Activated naive CD8-positive, alpha-beta T cell treated with anti-CD3 and anti-CD28 coated beads for 36 hours (primary cell): ENCODE measurements at places on chromosomes 7 and 10. TPM values are rescaled to one million over a fixed set of nuclear protein-coding genes. Genes with fewer than 3 reads are reported as not detected.

GRCh38 chr10:48505394-48506112 is 99.3 kb downstream of the ARHGAP22 start:
- H3K27ac ChIP-seq = no peak overlapping the region
- H3K36me3 ChIP-seq = no peaks in the 10 kb centered on the region
- H3K27me3 ChIP-seq = no peaks in the 10 kb centered on the region
- no peak overlapping the region for H3K4me3 ChIP-seq
- no peaks in the 10 kb centered on the region for H3K4me1 ChIP-seq

GRCh38 chr7:6012355-6013104 is 3.5 kb downstream of the AIMP2 start:
- DNase-seq = no peak
- no peak overlapping the region for H3K27ac ChIP-seq
- H3K4me3 ChIP-seq = no peak overlapping the region
- no peaks in the 10 kb centered on the region for H3K27me3 ChIP-seq
- H3K36me3 ChIP-seq = peaks cover 25% of the 10 kb centered on the region
- H3K4me1 ChIP-seq = peaks cover 42% of the 10 kb centered on the region

- no peaks in the 10 kb centered on the region for H3K36me3 ChIP-seq
- no peak overlapping the region for H3K27ac ChIP-seq
- no peaks in the 10 kb centered on the region for H3K27me3 ChIP-seq
- DNase-seq = no peak
Observed at GRCh38 chr7:66216687-66217086, 11.6 kb downstream of the TPST1 start.

- H3K27me3 ChIP-seq = peaks cover 59% of the 10 kb centered on the region
- H3K4me3 ChIP-seq = no peak overlapping the region
- no peak for DNase-seq
- H3K27ac ChIP-seq = no peak overlapping the region
Observed at GRCh38 chr7:24715661-24716479, 41.4 kb downstream of the GSDME start.

DNA sequence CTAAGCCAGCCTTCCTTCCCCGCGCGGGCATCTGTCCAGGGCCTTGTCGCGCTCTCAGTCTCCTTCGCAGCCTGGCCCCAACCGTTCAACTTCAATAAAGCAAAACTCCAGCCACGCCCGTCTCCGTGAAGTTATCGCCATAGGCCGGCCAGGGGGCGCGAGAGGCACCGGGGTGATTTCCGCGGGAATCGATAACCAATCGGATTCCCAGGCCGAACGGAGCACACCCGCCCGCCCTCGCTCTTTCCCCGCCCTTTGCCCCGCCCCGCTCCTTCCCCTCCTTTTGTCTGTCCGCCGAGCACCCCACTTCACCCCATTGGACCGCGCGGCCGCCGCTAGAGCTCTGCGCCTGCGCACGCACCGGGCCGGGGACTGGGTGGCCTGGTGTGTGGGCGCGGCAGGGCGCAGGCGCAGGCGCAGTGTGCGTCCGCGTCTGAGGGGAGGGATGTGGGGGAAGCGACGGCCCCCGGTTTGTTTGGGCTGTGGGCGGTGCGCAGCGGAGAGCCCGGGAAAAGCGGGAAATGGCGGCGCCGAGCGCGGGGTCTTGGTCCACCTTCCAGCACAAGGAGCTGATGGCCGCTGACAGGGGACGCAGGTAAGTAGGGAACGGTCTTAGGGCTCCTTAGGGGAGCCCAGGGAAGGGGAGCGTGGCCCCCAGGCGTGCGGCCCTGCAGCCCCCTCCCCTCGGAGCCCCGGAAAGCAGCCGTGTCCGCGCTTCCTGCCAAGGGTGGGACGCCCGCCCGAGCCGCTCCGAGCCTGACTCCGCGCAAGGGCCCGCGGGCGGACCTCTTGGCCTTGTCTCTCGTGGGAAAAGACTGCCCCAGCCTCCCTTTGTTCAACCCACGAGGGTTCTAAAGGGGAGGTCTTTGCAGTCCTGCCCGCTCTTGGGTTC is at the start of gene CASP2:
Gene CASP2, plus strand, starts transcription at position 417 of the 892 bp plus-strand sequence. Its CDS starts 105 bp downstream, at position 522.
- H3K4me3 ChIP-seq = peak within 1 kb of the TSS; percentile 96
- H3K4me1 ChIP-seq = peaks cover 37% of the 10 kb centered on the region
- H3K27ac ChIP-seq = peak within 1 kb of the TSS; percentile 91
- H3K36me3 ChIP-seq = peaks cover 32% of the 10 kb centered on the region
- H3K27me3 ChIP-seq = no peaks in the 10 kb centered on the region
- DNase-seq = peak; percentile 100

DNA sequence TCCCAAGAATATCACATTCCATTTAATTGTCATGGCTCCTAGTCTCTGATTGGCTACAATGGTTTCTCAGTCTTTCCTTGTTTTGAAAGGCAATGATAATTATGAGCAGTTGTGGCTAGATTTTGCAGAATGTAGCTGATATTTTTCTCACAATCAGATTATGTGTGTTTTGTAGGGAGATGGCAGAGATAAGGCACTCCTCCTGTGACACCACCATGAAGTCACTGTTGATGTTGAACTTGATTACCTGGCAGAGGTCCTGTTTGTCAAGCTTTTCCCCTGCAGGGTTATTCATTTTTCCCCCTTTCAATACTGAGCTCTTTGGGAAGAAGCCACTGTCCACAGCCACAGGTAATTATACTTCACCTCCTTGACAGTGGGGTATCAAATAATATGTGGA is 602.9 kb upstream of the PFKP start:
- no peak overlapping the region for H3K27ac ChIP-seq
- DNase-seq = no peak
- H3K27me3 ChIP-seq = peaks cover 3% of the 10 kb centered on the region

DNA sequence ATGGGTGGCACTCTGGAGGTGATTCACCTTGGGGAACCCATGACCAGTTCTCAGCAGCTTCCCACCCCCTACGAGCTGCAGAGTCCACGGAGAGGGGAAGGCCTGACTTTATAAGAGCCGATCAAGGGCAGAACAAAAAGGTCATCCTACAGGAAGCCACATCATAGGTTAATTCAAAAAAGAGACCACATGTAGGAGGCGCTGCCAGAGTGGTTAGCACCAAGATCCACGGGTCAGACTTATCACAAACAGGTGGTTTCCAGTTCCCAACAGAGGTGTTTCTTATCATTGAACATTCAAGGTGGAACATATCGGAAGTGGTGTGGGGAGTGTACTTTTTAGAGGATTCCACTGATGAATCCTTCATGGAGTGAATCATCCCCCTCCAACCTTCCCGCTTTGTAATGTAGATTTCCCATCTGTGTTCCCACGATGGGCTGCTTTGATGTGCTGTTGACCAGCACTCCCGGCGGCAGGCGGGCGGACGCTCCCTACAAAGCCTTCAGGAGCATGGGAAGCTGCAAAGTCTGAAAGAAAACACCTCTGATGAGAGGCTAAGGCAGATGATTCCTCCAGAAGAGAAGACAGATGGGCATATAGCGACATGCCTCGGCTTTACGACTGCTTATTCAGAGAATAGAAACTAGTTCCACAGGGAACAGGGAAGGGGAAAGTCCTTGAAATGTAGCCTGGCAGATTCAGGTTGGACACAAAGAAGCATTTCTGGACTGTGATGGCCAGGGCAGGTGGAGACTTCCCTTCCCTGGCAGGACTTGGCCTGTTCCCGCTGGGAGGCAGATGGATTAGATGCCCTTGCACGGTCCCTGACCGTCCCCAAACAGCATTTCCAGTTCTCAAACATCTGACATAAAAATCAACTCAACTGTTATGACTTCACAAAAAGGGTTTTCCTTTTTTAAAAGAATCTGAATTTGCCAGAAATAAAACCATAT is 66.5 kb downstream of the AFAP1L2 start:
- peaks cover 29% of the 10 kb centered on the region for H3K4me1 ChIP-seq
- peaks cover 9% of the 10 kb centered on the region for H3K27me3 ChIP-seq
- H3K4me3 ChIP-seq = peak overlapping the region; percentile 22
- H3K27ac ChIP-seq = peak overlapping the region; percentile 42
- no peaks in the 10 kb centered on the region for H3K36me3 ChIP-seq
- DNase-seq = peak; percentile 61

DNA sequence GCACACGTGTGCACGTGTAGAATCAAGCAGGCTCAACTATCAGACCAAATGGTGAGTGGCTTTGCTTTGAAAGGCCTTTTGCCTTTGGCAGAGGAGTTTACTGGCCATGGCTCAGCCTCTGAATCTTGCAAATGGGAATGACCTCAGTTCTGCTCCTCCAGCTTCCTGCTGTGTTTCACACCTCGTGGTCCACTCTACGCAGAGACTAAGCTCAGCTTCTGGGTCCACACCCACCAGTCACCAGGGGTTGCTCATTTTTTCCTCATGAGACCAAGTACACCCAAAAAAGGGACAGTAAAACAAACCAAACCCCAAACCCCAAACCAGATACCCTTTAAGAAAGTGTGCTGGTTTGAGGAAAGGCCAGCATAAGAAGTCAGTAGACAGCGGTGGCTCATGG is 236.4 kb downstream of the DNAJB6 start:
- no peaks in the 10 kb centered on the region for H3K36me3 ChIP-seq
- DNase-seq = no peak
- no peak overlapping the region for H3K27ac ChIP-seq
- H3K4me1 ChIP-seq = peaks cover 35% of the 10 kb centered on the region
- no peak overlapping the region for H3K4me3 ChIP-seq

GRCh38 chr7:6205971-6206660 is 66.3 kb downstream of the CYTH3 start:
- H3K27me3 ChIP-seq = no peaks in the 10 kb centered on the region
- H3K4me3 ChIP-seq = no peak overlapping the region
- DNase-seq = no peak
- no peaks in the 10 kb centered on the region for H3K36me3 ChIP-seq

Gene RPP30
- total RNA-seq = 81.5 TPM

DNA sequence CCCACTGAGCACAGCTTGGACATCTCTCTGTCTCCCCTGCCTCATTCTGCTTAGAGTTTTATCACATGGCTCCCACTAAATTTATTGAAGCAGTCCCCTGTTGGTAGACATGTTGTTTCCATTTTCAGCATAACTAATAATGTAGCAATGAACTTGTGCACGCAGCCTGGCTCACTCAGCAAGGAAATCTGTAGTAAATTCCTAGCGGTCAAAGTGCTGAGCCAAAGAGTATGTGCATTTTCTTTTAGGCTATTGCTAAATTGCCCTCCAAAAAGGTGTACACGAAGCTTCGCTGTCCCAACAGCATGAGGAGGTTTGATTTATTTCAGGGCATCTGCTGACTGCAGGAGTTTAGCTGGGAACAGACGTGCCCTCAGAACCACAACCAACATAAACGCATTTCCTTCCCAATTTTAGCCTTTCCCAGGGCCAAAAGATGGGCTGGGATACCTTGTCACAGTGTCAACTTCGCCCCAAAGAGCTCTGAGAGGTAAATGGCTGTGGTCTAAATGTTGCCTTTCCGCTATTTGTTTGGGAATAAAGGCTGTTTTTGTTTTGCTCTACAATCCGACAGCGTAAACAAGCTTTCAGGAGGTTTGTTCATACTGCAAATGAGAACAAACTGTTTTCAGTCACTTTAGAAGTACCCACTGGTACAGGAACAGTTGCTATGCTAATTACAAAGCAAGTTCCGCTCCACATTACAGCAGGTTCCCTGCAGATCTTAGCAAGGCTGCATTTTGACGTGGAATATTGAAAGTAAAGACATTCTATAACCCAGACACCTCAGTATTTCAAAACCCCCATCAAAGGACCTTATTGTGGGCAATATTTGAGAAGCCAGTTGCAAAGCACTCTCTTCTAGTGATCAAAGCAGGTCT is 16.8 kb downstream of the VSIR start:
- H3K36me3 ChIP-seq = peaks cover 47% of the 10 kb centered on the region
- H3K4me1 ChIP-seq = peaks cover 89% of the 10 kb centered on the region
- H3K27me3 ChIP-seq = no peaks in the 10 kb centered on the region
- peak overlapping the region; percentile 69 for H3K4me3 ChIP-seq
- H3K27ac ChIP-seq = peak overlapping the region; percentile 92
- no peak for DNase-seq
